ENCODE measurements at places on chromosomes 7 and 10. TPM values are rescaled to one million over a fixed set of nuclear protein-coding genes. Genes with fewer than 3 reads are reported as not detected.

GRCh38 chr10:59839576-59839975 lies 66.8 kb downstream of the CCDC6 start:
- DNase-seq: no peak

GRCh38 chr7:75039709-75040108 lies 33.9 kb downstream of the RCC1L start:
- no peak for DNase-seq

DNA sequence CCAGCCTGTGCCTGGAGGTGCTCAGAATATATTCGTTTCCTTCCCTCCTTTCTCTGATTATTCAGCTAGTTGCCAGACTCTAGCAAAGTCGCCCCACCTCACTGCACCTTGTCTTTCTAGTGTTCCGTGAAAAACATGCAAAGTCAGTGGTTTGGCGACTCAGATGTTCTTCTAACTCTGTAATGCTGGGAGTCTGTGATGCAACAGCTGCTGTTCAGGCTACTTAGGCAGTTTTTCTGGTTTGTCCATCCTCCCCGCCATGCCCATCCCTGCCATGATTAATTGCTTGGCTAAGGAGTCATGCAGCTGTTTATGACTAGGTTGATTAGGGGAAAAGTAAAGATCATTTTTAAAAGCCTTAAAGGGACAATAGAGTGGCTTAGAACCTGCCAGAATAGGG lies 99.4 kb downstream of the MTPN start:
- DNase-seq: no peak

DNA sequence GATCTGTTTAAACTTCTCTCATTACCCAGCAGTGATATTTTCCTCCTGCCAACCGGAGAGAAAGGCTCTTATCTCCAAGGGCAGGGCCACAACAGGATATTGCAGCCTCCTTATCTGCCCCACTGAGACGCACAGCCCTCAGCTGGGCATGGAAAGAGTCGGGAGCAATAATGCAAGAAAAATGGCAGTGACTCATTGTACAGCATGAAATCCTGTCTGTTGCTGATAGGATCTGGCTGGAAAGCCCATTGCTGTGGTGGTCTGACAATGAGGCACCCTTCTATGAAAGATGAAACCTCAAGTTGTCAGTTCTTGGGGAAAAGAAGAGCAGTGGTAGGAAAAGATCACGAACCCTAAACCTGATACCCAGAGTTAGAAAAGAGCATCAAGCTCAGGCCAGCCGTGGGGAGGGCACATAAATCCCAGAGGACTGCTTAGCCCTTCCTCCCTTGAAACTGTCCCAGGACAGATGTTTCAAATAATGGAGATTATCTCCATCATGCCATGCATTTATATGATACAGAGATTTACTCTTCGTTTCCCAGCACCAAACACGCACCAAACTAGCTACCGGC lies 47.0 kb upstream of the FIGNL1 start:
- no peak for DNase-seq

Gene RNF148
- total RNA-seq: 1.1 TPM

Data from posterior vena cava (tissue), 2 donors.